ENCODE measurements at places on chromosomes 12 and 14. TPM values are rescaled to one million over a fixed set of nuclear protein-coding genes. Genes with fewer than 3 reads are reported as not detected.

DNA sequence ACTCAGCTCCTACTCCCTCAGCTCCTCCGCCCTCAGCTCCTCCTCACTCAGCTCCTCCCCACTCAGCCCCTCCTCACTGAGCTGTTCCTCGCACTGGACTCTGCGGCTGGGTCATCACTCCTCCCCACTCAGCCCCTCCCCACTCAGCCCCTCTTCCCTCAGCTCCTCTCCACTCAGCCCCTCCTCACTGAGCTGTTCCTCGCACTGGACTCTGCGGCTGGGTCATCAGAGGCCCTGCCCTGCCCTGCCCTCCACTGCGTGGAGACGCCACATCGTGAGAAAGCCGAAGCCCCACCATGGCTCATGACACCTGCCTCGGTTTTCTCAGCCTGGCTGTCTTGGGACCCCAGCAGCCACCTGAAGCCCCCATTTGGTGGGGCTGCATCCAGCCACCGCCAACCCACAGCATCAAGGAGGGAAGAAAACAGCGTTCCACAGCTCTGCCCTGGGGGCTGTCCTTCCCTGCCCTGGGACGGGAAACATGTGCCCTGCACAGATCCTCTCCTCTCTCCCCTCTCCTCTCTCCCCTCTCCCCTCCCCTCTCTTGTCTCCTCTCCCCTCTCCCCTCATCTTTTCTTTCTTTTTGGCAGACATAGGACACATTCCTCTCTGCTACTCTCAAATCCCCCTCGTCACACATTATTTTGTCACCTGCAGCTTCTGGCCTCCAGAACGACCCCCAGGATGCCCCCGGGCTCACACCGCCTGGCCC lies 17.7 kb downstream of the NOC4L start:
- no peak for DNase-seq
- H3K4me3 ChIP-seq: peak overlapping the region; percentile 51
- H3K27me3 ChIP-seq: no peaks in the 10 kb centered on the region
- no peak overlapping the region for H3K27ac ChIP-seq
- H3K4me1 ChIP-seq: peaks cover 20% of the 10 kb centered on the region

- no peak overlapping the region for H3K27ac ChIP-seq
- DNase-seq: no peak
- H3K27me3 ChIP-seq: no peaks in the 10 kb centered on the region
- H3K4me3 ChIP-seq: peak overlapping the region; percentile 13
- peaks cover 16% of the 10 kb centered on the region for H3K4me1 ChIP-seq
Observed at GRCh38 chr14:105411017-105411941, 8.3 kb upstream of the MTA1 start.

- no peaks in the 10 kb centered on the region for H3K36me3 ChIP-seq
- no peaks in the 10 kb centered on the region for H3K4me1 ChIP-seq
- no peak overlapping the region for H3K4me3 ChIP-seq
- no peak for DNase-seq
- H3K27ac ChIP-seq: no peak overlapping the region
Observed at GRCh38 chr12:20420557-20420956, 52.2 kb downstream of the PDE3A start.

- peaks cover 5% of the 10 kb centered on the region for H3K36me3 ChIP-seq
- DNase-seq: no peak
- H3K27ac ChIP-seq: no peak overlapping the region
- H3K4me1 ChIP-seq: no peaks in the 10 kb centered on the region
Observed at GRCh38 chr12:112998987-112999767, 20.9 kb downstream of the OAS2 start.

- H3K27me3 ChIP-seq: no peaks in the 10 kb centered on the region
- H3K36me3 ChIP-seq: no peaks in the 10 kb centered on the region
- H3K27ac ChIP-seq: no peak overlapping the region
- no peak overlapping the region for H3K4me3 ChIP-seq
- H3K4me1 ChIP-seq: no peaks in the 10 kb centered on the region
Observed at GRCh38 chr12:119615518-119616475, 22.2 kb downstream of the TMEM233 start.

UBC gene
- 1,126 TPM for total RNA-seq

GPD1 gene
- total RNA-seq: 0.44 TPM

FLVCR2 gene
- 1.1 TPM for total RNA-seq

FAIM2 gene
- 0.13 TPM for total RNA-seq
